T-helper 2 cell (primary cell): ENCODE measurements at places on chromosomes 4 and X.

- DNase-seq = no peak
Measured at GRCh38 chr4:15691346-15692135, 9.9 kb downstream of the FAM200B start.

GRCh38 chr4:16794816-16795445 is 103.5 kb downstream of the LDB2 start:
- DNase-seq = no peak

- no peak for DNase-seq
Measured at GRCh38 chrX:26783512-26784225, 567.7 kb downstream of the MAGEB5 start.

GRCh38 chr4:132065940-132066495 is 1083.1 kb upstream of the PCDH10 start:
- DNase-seq = no peak

DNA sequence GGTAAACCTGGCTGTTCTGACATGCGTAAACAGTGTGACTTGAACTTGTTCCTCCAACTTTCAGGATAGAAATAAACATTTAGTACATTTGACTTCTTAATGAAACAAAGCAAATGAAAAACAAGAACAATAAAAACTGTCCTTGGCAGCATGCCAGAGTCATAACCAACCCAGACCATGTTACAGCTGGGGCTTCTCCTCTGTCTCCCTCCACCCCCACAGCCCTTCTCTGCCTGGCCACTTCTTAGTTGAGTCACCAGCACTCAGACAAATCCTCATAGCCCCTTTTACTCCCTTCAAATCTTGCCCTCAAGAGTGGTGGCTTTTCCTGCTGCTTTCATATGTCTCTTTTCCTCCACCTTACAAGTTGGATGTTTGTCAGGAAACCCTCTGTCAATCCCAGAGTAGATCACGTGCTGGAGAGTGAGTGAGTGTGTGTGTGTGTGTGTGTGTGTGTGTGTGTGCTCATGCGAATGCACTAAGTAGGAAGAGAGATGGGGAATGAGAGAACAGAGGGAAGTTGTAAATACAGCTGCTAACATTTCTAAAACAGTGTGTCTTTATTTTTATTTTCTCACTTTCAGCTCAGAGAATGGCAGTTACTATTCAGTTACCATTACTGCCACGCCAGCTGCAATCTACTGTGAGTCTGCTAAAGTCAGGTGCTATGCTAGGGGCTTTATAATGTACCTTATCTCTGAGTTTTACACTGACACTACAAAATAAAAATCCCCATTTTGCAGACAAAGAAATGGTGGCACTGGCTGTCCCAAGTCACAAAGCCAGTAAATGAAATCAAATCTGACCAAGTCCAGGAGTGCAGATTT is 15.0 kb downstream of the SCARB2 start:
- DNase-seq = no peak

GRCh38 chr4:143023239-143023918 is 161.3 kb upstream of the USP38 start:
- DNase-seq = no peak

DNA sequence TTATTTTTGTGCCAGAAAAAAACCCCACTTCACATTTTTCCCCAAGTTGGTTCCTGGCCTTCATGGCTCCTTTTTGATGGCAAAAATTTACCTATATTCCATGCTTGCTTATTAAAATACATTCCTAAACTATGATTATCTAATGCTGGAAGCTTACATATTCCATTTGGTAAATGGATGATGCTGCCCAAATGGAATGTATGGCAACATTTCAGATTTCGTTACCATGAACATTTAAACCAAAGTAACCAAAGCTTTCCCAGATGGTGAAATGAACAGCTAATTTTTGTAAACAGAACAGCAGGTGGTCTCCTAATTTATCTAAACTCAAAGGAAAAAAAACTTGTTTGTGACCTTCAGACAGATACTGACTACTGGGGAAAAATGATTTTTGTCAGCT is 110.8 kb upstream of the TEX13A start:
- no peak for DNase-seq

DNA sequence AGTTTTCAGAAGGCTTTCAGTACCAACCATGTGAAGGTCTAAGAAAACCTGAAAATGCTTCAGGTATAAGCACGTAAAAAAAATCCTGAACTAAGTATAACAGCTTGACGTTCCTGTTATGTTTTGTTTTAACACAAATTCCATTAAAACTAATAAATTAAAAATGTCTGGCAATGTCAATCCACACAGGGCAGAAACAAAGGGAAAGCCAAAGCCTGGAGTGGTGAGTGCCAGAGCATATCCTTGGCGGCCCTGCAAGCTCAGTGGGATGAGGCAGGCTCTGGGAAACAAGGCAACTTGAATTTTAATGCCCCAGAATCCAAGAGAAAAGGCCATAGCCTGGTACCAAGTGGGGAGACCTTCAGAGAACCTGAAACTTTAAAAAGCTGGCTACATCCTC is 78.2 kb downstream of the EPHA5 start:
- no peak for DNase-seq

DNA sequence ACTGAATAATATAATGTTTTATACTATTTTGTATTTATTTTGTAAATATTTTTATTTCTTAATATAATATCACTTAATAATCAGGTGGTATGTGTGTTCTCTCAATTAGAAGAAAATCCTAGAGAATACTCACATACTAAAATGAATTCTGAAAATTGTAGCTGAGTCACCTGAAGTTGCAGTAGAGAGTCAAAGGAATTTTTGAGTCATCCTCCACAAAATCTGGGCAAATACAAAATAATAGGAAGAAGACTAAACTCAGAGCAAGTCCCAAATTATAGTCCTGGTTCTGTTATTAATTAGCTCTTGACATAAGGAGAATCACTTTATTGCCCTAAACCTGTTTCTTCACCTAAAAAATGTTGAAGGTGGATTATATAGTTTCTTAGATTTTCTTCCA is 57.8 kb downstream of the SPATA4 start:
- no peak for DNase-seq

DNA sequence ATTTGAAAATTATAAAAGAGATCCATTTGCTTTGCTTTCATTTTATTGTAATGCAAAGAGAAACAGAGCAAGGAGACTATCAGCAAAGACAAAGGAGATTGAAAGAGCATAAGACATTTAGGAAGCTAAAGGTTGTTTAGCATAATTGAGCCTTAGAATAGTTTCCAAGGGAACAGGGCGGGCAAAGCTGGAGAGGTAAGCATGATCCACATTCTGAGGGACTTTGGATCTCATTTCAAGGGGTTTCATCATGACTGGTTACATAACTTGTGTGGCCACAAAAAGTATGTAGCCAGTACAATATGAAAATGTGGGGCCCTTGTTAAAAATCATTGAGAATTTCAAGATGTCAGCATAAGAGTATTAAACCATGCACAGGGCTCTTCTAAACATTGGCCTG is 406.5 kb downstream of the RPA4 start:
- DNase-seq = no peak

GRCh38 chr4:3769642-3770184 is 3.5 kb downstream of the ADRA2C start:
- DNase-seq = no peak

DNA sequence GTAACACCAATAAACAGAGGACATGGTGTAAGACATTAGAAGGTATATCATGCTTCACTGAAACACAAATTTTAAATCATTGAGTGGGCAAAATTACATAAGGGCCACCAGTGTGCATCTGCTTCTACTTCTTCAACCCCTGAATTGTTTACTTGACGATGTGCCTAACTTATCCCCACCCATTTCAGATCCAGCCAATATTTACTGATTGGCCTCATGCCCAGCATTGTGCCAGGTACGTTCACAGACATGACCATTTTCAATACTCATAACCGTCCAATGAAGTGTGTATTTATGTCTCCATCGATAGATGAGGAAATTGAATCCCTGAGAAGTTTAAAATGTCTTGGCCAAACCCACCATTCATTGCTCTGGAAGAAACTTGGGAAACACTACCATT is 208.3 kb upstream of the MID1 start:
- DNase-seq = no peak

DNA sequence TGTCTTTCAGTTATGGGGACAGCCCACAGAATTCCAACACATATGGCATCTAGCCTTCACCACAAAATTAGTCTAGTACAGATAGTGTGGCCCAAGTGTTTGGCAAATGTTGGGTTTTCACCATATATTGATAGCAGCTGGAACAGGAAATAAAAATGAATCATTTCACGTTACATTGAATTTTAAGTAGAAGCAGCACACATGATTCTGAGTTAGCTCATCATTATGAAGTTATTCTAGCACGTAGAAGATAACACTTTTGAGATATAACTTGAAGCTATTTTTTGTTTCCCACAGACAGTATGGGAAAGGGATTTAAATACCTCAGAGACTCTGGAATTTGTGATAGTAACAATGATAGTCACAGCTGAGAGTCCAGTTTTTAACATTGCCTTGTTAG is 118.7 kb downstream of the FAT4 start:
- no peak for DNase-seq

DNA sequence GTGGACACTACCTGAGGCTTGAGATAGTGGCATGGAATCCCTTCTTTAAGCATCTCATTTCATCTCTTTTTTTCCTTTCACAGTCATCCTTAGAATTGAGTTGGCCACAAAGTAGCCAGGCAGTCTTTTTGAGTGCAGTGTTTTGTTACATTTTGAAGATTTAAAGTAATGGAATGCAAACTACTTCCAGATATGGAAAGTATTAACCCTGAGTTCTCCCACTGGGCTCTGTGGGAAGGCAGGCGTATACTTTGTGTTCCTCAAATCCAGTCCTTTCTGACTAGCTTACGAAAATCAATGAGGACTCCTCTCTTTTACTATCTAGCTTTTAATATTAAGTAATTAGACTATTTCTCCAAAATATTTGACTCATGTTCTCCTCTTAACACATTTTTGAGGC is 29.9 kb downstream of the PCDH10 start:
- no peak for DNase-seq

- DNase-seq = no peak
Measured at GRCh38 chrX:79444694-79445210, 77.6 kb upstream of the ITM2A start.

GRCh38 chrX:153602601-153603000 is 3.7 kb upstream of the CCNQ start:
- DNase-seq = no peak

DNA sequence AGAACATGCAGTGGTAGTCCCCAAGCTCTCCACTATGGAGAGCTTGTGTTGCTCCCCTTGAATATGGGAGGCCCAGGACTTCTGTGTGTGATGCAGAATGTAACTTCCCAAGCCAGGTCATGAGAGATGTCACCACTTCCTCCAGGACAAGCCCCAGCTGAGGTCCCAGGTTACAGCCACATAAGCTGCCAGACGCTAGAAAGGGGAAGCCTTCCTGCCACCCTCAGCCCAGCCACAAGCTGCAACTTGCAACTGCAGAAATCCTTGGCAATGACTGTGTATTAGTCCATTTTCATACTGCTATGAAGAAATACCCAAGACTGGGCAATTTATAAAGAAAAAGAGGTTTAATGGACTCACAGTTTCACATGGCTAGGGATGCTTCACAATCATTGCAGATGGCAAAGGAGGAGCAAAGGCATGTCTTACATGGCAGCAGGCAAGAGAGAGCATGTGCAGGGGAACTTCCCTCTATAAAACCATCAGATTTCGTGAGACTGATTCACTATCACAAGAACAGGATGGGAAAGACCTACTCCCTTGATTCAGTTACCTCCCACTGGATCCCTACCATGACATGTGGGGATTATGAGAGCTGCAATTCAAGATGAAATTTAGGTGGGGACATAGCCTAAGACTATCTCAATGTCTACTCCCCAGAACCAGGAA is 91.5 kb upstream of the DHX15 start:
- no peak for DNase-seq

DNA sequence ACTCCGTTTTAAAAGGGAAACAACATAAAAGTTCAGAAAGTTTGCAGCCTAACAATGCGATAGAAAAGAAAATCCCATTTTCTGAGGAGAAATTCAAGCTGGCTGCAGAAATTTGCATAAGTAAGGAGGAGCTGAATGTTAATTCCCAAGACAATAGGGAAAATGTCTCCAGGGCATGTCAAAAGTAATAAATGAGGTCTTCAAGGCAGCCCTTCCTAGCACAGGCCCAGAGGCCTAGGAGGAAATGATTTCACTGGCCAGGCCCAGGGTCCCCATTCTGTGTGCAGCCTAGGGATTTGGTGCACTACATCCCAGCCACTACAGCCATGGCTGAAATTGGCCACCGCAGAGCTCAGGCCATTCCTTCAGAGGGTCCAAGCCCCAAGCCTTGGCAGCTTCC is 59.3 kb downstream of the TKTL2 start:
- DNase-seq = no peak

DNA sequence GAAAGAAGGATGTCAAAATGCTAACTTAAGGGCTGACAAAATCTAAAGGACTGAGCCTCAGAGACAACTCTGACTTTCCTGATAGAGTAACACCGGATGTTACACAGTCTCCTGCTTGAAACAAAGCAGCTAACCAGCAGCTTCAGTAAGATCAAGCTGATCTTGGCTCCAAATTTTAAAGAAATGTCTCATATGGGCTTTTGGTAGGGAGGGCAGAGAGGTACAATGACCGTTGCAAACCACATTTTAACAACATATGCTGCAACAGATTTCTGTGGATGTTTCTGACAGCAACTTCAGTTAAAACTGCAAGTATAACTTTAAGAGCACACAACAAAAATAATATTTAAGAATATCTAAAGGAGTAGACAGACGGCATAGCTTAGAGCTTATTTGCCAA is 9.1 kb downstream of the RPGR start:
- no peak for DNase-seq

DNA sequence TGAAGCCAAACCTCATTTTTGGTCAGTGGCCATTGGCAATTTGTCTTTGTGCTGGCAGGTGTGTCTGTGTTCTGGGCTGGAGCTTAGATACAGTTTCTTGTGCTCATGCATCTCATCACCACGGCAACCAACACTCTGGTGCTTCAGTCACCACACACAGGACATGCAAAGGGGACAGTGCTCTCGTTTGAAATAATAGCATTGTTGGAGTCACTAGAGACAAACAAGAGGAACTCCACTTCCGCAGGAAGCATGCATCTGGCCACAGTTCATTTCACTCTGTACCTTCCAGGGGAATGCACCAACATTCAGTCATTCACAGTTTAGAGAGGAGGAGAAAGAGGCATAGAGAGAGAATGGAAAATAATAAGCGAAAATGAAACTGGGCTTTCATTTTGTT is 267.4 kb downstream of the ANK2 start:
- no peak for DNase-seq

DNA sequence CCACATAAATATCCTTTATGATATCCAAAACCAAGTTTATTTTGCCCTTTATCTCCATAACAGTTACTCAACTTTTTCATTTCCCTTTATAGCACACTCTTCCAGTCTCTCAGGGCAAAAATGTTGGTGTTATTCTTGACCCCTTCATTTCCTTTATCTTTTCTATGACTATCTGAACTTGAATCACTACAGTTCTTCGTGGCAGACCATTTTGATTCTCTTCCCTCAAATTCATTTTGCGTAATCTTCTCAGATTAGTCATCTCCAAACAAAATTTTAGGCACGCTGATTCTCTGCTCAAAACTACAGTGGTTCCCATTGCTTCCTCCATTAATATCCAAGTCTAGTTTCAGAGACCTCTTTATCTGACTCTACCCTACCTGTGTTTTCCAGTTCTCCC is 26.1 kb downstream of the RUFY3 start:
- no peak for DNase-seq
